Karpas-422 (cell line): ENCODE measurements at places on chromosomes 13 and 19.
A peak's percentile ranks its signal among the peaks of the same experiment; 100 is the strongest.

- DNase-seq, result no peak
Observed at GRCh38 chr19:40762754-40763470, 11.9 kb downstream of the SNRPA start.

DNA sequence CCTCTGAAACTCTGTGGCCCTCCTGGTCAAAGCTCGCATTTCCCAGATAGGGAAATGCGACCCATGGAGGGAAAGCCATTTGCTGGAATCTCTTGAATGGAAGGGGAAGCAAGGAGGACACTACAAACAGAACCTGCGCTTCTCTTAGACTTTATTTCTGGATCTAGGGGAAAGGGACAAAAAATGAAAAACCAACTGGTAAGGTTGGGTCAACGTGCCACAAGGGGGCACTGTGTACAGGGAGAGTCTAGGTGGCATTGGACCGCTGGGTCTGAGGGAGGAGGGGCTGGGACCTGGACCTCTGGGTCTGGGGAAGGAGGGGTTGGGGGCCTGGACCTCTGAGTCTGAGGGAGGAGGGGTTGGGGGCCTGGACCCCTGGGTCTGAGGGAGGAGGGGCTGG, 5.0 kb downstream of the KLK4 start:
- DNase-seq, result peak; percentile 90

DNA sequence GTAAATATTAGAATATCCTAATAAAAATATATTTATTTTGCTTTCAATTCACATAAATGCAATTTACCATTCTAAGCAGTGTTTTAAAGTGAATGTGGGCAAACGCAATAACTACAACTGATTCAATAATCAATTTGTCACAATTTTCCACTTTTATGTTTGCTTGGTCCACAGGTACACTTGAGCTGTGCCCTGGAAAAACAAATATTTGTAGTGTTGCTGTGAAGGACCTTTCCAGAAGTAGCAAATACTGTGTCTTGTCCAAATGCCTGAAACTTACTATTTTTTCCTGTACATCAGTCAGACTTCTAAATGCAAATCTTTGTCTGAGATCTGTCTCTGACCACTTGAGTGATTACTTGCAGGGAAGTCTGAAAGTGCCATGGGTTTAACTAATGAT, 845.8 kb upstream of the SLITRK5 start:
- no peak for DNase-seq

DNA sequence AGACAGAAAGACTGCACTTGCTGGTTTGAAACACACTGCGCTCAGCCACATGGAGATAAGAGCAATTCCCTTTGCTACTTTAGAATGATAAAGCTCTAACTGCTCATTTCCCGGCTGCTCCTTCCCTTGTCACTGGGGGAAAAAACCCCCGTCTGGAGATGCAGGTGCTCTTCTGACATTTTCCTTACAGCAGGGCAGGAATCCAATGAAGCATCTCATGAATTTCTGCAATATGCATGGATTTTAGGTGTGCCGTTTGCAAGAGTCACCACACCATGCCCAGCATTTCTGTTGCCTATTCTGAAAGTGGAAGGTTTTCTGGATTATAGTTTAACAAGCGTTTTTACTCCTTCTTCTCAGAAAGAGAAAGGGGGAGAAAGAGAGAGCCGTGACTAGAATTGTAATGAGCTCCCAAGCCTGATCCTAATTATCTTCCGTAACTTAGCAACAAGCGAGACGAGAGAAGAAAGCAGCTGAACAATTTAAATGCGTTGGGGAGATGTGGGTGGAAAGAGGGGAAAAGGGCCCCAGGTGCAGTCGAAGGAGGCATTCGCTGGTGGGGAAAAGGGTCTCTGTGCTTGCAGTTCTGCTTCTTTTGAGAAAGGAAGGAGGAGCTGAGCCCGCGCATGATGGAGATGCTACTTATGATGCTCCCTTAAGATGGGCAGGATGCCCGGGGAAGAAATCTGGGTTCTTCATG, 76.6 kb upstream of the SPATA13 start:
- DNase-seq, result no peak

DNA sequence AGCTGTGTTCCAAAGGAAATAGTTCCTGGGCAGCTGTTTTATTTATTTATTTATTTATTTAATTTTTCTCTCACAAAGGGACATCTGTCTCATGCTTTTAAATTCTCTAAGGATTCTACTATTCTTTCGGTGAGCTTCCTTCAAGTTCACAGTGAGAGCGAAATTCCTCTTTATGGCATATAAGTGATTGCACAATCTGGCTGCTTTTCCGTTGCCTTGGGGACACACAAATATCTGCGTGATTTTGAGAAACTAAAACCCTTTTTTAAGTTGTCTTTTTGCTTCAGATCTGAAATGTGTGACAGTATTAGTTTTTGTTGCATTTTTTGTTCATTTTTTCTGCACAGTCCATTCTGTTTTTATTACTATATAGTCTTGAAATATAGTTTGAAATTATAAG, 19.2 kb downstream of the ZNF486 start:
- DNase-seq, result no peak
